ENCODE measurements at places on chromosomes 7 and 10.

GRCh38 chr7:44193011-44193802 lies 4.0 kb upstream of the GCK start:
- no peak for DNase-seq

DNA sequence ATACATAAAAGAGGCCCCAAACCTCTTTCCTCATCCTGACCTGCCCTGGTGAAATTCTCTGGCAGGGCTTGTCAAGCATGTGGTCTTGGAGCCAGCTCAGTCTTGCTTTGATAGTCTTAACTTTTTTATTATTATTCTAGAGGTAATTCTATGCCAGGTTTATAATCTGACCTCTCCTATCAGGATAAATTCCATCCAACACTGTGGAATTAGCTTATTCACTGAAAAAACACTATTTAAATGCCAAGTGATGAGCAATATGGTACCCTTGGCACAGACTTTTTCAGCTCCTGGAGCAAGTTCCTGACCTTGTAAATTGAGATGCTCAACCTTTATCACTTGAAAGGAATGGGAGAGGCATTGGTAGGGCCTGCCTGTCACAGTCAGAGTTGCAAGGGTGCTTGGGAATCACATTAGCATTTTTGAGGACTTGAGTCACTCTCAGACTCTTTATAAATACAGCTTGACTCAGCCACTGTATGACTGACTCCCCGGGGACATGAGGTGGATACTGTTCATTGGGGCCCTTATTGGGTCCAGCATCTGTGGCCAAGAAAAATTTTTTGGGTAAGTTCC lies at the start of gene CPA4:
Gene CPA4 (plus strand): TSS at position 480 of the 576 bp plus-strand sequence. CDS start 20 bp downstream, at position 500.
- DNase-seq: peak; percentile 98

GRCh38 chr10:98041352-98042043 lies 11.1 kb upstream of the CRTAC1 start:
- DNase-seq: peak; percentile 62

GRCh38 chr10:23294638-23295247 lies 49.9 kb downstream of the C10orf67 start:
- DNase-seq: peak; percentile 22

- no peak for DNase-seq
These were observed 71.2 kb downstream of the PIK3CG start for GRCh38 chr7:106936236-106936635.

DNA sequence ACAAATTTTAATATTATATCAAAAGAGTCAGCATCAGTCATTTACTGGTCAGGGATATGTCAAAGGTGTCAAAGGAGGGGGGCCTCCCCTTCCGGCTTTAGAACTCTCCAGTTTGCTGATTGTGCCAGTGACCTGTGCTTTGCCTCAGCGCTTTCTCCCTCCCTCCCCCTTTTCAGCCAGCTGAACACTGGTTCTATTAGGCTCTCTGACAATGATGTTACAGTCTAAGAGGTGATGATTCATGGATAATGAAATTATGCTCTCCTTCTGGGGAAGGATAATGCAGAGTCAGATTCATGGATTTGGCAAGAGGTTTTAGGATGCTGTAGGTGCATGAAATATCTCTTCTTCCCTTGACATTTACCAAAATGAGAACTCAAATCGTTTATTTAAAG lies 6.1 kb downstream of the LRRTM3 start:
- DNase-seq: no peak

DNA sequence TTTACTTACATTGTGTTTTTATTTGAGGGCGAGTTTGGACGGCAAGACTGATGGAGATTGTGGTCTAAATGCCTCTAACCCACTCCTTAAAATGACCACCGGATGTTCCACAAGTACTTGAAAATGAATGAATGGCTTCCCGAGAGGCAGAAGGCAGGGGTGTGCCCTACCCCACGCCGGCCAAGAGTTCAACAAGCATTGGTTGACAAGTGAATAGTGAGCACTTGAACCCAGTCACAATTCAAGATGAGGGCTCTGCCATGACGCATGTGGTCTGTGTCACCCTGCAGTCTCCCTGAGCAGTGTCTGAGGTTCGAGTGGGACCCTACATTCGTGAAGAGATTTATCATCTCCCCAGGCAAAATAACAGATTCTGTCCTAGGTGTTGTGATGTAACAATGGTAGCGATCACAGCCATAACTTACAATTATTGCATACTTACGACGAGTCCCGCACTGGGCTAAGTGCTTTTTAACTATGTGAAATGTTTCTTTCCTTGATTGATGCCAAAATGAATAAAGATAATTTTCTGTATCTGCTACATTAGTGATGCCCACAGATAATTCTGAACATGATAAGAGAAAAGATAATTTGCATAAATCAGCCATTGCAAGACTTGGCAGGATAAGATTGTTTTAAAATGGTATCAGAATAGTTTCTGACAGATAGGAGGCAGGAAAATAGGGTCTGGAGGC lies 305.4 kb downstream of the WDR37 start:
- no peak for DNase-seq

DNA sequence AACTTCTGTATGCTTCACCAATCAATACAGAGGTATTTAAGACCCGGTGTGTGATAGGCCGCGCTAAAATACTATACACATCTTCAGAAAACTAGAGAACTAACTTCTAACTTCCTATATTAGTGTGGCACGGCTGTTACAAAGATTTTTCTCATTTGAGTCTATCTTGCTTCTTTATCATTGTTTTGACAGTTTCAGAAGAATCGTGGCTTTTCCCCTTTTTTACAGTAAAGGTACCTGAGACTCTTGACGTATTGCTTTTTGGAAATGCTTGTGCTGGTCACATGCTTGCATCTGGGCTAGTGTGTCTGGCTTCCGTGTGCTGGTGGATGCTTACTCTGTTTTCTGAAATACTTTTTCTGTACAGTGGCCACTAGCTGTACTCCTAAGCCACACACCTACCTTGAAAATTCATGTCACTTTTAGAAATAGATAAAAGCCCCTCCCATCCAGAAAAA lies 12.7 kb downstream of the IKZF1 start:
- DNase-seq: no peak

GRCh38 chr10:47023237-47024045 lies 112.2 kb downstream of the PTPN20 start:
- DNase-seq: no peak
